ENCODE measurements at places on chromosomes 3 and 15.

DNA sequence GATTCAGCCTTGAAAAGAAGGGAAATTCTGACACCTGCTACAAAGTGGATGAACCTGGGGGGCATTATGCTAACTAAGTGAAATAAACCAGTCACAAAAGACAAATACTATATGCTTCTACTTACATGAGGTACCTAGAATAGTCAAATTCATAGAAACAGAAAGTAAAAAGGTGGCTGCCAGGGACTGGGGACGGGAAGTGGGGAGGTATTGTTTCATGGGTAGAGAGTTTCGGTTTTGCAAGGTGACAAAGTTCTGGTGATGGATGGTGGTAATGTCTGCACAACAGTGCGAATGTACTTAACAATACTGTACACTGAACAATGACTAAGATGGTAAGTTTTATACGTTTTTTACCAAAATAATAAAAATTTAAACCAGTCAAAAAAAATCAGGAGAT lies 4.8 kb downstream of the IDH2 start:
- DNase-seq, result no peak

- DNase-seq, result no peak
Measured at GRCh38 chr3:125163739-125164601, 48.6 kb downstream of the SLC12A8 start.

DNA sequence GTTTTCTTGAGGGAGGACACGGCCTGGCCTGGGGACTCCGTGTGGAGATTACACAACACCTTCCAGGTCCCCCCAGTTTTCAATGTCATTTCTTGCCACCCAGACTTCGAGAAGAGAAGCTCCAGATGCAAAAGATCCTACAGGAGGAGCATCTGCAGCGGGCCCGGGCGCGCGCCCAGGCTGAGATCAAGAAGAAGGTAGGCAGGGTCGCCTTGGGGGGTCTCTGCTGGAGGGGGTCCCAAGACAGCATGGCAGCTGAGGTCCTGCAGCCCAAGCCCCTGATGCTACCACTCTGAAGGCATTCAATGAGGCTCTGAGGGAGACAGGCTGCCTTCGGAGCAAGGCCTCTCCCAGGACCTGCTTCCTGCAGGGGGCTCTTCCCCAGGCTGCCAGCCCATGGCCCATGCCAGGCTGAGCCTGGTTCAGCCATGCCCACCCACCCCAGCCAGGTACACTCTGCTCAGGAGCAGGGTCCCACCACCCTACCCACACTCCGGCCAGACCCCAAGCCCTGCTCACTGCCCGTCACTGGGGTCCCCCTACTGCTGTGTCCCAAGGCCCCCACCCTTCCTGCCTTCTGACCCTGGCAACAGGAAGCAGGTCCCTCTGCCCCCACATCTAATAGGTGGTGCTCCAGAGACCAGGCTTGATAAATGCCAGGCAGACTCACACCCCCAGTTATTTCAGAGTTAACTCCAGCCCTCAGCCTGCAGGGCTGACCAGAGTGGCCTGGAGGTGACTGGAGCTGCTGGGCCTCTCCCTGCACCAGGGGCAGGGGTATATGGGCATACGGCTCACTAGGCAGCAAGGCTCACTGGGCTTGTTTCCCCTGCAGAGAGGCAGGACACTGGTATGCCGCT lies 40.0 kb downstream of the ZXDC start:
- no peak for DNase-seq

DNA sequence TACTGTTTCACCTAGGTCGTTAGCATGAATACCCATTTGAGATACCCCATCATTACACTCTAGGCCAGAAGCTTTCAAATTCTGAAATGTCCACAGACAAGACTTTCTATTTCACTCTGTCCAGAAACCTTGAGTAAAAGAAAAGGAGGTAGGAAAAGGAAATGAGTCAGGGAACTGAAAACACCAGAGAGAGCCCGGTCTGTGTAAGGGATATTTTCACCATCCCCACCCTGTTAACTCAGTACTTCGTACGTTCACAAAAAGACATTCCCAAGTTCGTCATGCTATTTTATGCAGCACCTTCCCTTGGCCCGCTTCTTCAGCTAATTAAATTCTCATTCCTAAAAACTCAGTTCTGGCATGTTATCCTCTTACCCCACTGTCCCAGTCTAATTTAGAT lies 89.4 kb upstream of the SOX2 start:
- DNase-seq, result peak; percentile 61

- DNase-seq, result peak; percentile 22
Measured at GRCh38 chr3:175108613-175109151, 249.5 kb downstream of the NAALADL2 start.

- peak; percentile 55 for DNase-seq
Measured at GRCh38 chr3:135927155-135927554, 38.4 kb upstream of the PPP2R3A start.

GRCh38 chr3:24046214-24046613 lies 101.1 kb downstream of the NR1D2 start:
- no peak for DNase-seq

DNA sequence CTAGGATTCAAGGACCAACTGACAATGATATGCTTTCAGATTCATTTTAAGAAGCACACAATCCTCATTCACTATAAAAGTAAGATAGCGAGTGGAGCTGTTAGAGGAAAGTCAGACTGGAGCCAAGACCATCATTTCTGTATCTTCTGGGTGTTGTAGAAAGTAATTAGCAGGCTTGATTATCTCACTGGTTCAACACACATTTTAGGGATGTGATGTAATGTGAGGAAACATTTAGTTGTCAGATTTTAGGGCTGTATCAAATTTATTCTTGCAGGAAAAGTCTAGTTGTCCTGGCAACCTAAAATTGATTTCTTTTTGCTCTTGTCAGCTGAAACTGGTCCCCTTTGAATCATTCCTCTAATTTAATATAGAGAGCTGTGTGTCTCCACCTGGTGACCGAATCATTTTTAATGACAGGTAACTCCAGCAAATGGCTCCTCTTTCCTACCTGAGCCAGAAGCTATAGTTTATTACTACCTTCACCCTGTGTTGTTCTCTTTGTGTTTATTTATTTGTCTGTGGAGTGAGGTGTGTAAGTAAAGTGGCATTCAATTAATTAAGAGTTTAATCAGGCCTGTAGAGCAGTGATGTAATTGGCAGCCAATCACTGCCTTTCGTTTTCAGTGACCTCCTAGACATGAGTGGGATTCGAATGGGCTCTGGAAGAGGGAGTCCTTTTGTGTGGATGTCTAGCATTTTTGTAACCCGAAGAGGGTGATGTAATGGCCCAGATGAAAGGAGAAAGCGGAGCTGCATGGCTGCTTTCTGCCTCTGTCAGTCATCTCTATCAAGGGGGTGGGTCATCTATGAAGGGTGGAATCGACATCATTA lies 125.8 kb downstream of the LPP start:
- no peak for DNase-seq

DNA sequence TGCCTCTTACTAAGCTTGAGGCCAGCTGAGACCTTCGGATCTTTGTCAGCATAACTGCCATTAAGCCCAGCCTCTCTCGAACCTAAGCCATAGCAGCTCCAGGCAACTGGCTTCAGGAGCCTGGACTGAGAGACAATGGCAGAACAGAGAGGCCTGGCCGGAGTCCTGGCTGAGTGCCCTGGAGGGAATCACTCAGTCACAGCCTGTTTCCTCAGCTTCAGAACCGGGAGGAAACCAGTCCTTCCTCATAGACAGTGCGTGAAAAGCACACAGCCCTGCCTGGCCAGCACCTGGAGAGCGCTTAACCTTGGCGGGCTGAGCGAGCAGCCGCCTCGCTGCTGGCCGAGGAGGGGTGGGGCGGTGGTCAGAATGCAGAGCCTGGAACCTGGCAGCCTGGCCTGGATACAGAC lies 21.6 kb downstream of the RNU5B-1 start:
- DNase-seq, result no peak

GRCh38 chr3:54173371-54173770 lies 51.0 kb downstream of the CACNA2D3 start:
- DNase-seq, result no peak

DNA sequence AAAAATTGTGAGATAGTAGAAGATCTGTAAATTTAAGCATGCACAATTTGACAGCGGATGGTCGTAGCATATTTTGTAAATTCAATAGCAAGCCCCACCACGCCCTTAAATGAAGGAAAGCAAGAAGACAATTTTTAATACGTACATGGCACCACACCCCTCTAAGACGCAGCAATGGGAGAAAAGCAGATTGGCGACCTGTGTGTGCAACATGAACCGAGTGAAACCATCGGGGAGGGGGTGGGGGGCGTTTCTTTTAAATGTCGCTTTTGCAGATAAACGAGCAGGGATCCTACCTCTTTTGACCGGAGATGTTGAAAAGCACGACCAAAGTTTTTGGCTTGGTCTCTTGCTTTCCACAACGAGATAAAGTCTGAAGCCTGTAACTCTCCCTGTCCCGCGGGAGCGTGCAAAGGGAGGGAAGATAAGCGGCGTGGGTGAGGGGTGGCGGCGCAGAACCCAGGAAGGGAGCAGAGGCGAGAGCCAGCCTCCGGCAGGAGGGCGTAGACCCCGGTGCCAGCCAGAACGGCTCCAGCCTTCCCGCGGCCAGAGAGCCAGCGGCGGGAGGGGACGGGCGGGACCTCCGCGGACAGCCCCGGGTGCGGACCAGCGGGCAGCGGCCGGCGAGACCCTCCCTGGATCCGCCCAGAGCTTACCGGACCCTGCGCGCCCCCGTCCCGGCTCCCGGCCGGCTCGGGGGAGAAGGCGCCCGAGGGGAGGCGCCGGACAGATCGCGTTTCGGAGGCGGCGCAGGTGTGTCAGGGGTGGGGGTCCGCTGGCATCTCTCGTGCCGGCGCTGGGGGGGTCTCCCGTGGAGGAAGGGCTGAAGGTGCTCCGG lies at the start of gene CHL1:
Gene CHL1, plus strand, starts transcription at position 453 of the 838 bp plus-strand sequence. CDS start 123,014 bp downstream, outside the sequence.
- no peak for DNase-seq

DNA sequence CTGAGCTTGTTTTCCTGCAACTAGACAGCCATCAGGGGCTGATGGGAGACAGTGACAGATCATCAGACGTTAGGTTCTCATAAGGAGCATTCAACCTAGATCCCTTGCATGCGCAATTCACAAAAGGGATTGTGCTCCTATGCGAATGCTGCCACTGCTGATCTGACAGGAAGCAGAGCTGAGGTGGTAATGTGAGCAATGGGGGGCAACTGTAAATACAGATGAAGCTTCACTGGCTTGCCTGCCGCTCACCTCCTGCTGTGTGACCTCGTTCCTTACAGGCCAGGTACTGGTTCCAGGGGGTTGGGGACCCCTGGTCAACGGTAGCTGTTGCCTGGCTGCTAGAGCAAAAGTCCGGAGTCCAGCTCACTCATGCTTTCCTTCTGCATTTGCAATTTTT lies 26.4 kb upstream of the KCNAB1 start:
- no peak for DNase-seq

DNA sequence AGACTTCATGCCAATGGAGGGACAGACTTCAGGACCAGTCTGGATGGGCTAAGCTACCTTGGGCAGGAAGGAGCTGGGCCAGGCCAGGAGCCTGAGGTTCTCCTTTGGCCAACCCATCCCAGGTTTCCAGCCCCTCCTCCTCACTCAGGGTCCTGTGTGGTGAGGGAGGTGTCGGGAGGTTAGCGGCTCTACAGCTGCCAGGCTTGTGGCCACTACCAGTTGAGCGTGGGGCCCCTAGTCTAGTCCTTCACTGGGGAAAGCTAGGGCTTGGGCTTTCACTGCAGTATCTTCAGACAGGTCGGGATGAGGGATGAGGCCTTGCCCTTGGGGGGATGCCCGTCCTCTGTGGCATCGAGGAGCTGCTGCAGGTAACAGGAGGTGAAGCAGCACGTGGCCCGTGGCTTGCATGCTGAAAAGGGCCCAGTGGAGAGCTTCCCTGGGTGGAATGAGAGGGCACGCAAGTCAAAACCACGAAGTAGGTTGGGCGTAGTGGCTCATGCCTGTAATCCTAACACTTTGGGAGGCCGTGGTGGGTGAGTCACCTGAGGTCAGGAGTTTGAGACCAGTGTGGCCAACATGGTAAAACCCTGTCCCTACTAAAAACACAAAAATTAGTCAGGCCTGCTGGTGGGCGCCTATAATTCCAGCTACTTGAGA lies 8.5 kb upstream of the FANCD2 start:
- DNase-seq, result peak; percentile 73

DNA sequence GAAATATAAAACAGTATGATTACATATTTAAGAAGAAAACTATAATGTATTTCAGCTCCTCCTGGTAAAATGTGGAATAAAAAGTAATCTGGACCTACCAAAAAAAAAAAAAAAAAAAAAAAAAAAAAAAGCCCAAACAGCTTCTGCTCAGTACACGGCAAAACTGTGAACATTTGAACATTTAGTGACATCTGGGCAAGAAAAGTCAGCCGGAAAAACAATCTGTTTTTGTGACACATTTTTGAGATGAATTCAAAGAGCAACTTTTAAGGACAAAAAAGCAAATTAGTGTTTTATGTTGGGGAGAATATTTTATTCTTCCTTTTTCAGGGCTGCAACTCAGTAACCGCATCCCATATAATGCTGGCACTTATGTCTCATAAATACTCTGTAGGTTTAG lies 649.7 kb upstream of the KCNMB2 start:
- no peak for DNase-seq

DNA sequence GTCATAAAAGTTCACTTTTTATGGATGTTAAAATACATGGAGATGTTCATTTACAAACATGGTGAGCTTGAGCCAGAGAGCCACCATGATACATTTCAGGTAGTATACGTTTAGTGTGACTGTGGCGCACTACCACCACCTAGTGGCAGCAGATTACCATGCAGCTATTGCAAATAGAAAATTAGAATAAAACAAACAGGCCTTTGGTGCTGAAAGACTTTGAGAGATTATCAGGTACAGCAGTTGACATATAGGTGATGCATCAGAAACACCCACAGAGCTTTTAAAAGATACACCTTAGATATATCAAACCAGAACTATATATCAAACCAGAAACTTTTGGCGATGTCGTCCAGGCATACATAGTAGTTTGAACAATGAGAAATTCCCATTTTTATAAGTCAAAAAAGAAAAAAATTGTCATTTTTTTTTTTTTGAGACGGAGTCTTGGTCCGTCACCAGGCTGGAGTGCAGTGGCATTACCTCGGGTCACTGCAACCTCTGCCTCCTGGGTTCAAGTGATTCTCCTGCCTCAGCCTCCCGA lies 42.0 kb upstream of the ICE2 start:
- DNase-seq, result peak; percentile 51

- no peak for DNase-seq
Measured at GRCh38 chr3:110069761-110070160, 732.4 kb upstream of the DPPA4 start.

- peak; percentile 76 for DNase-seq
Measured at GRCh38 chr15:100918034-100918689, 995 bp upstream of the LRRK1 start.

Measured in fibroblast of skin of back (primary cell).